ENCODE measurements at places on chromosomes 5 and 9.
A peak's percentile ranks its signal among the peaks of the same experiment; 100 is the strongest.

DNA sequence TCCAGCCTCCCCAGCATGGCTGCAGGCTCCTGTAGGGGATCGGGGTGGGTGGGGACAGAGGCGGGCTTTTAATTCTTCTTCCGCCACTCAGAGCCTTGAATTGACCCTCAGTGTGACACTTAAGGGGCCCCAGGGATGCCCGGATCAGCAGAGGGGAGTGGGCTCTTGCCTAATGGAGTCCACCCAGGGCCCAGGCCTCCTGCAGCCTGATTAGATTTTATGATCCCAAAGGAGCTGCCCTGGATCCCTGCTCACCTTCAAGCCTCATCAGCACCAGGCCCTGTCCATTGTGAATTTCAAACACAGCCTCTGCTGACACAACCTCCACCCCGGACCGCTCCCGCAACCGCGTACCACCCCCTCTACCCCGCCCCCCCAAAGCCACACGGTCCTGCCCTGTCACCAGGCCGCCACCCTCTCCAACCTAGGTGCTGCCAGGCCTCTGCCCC lies 214.1 kb upstream of the IER5L start:
- no peak for DNase-seq

DNA sequence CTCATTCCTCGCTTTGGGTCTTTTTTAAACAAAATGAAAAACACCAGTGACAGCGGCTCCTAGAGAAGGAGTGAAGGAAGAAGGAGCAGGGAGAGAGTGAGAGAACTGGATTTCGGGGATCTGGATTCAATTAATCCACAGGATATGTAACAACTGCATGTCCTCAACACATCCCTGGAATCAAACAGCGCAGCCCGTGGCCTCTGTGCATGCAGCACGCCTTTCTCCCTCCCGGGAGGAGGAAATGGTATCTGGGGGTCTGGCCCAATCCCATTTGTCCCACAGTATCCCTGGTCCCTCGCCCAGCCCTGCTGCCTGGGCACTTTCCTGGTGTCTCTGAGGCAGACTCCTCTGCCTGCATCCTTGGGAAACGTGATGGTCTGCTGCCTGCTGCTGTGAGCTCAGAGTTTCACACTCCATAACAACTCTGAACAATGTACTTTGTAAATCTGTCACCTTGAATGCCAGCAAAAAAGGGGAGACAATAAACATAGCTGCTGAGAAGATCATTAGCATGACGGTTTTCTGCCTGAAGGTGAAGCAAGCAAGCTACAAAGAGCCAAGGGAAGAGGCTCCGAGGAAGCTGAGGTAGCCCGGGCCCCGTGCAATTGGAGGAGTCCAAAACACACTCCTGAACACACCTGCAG lies 56.1 kb downstream of the PTCH1 start:
- DNase-seq = no peak

- DNase-seq = peak; percentile 41
Measured at GRCh38 chr9:129714511-129715061, 38.3 kb downstream of the PTGES start.

GRCh38 chr5:8332666-8333445 lies 463.9 kb downstream of the MTRR start:
- no peak for DNase-seq

DNA sequence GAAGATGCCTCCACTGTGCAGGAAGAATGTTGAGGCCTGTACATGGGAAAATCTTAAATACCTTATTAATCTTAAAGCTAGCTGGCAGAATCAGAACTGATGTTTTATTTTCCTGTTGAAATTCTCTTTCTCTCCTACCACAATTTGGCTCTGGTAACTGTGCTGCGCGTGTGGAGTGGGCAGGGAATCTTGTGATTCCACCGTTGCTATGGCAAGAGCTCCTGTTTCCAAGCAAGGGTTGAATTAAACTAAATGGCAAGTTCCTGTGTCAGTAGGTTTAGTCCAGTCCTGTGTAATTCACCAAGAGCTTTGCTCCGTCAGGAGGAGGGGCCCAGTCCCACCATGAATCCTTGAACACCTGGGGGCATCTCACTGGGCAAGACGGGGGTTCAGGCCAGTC lies 36.4 kb downstream of the NXNL2 start:
- no peak for DNase-seq

- DNase-seq = no peak
Measured at GRCh38 chr9:128992995-128993394, 35.1 kb downstream of the SH3GLB2 start.

DNA sequence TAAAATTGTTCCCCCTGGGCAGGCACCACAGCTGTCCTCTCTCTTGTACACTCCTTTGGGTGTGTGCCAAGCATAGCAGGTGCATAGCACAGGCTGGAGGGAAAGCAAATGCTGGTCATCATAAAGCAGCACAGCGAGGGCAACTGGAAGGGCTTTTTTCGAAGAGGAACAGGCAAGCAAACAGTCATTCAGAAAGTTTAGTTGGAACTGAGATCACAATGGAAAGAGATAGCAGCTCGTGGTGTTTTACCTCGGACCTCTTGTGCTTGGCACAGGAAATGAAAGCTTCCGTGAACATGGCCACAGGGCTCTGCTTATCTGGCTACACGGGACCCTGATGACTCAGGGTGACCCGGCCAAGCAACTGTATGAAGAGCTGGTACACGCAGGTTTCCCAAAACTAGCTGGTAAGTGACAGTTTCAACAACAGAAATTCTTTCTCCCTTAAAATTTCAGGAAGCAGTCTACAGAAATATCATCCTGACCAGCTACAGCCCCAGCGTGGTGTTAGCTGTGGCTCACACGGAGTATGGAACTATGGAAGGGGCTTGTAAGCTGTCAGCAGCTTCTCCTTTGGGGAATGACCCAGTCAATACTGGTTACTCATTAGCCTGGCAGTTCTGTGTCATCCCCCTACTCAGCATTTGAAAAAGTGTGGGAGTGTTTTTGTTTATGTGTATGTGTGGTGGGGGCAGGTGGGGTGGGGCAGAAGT lies 48.1 kb downstream of the POC5 start:
- DNase-seq = peak; percentile 68

DNA sequence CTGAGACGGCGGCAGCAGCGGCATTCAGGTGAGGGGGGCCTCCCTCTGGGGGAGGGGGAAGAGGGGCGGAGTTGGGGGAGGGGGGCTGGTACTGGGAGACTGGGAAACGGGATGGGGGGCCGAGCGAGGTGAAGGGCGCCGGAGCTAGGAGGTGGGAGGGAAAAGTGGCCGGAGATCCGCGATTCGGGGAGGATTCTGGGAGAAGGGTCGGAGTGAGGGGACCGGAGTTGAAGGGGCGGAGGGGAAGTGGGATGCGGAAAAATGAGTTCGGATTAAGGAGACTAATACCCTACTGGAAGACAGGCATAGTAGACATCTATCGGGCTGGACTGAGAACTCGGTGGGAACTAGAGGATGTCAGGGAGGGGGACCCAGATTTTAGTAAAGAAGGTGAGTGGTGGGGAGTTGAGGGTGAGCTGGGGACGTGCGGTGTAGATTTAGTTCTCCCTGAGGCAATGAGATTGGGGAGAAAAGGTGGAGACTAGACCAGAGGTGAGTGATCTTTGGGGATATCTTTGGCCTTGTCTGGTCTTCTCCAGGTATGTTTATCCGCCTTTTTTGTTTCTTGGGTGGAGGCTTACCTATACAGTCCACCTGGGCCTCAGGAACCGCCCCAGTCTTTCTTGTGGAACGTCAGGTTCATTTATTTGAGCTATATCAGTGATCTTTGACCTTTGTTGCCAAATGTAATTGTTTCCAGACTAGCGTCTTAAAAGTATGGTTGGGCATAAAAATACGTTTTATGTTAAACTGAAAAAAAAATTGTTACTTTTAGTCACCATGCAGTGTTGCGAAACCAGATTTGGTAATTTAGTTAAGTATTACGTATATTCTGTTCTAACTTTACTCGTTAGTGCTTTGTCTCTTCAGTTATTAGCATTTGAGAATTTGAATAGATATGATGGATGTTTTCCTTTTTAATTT lies 632 bp downstream of the UBAP1 start:
- DNase-seq = peak; percentile 59

DNA sequence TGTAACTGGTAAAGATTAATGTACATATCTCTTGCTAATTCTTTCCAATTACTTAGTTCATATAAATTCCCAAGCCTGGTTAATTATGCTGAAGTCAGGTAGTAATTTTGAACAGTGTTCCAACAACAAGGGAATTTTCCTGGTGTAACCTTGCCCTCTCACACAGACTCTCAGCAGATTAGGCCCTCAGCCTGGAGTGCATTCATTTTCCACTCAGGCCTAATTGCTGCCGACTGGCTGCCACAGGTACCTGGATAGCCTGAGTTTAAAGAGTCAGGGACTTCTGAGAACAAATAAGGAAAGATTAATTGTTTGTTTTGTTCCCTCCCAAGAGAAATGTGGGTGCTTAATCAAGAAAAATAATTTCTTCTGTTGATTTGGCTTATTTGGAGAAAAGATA lies 71.4 kb downstream of the PPIC start:
- DNase-seq = no peak

DNA sequence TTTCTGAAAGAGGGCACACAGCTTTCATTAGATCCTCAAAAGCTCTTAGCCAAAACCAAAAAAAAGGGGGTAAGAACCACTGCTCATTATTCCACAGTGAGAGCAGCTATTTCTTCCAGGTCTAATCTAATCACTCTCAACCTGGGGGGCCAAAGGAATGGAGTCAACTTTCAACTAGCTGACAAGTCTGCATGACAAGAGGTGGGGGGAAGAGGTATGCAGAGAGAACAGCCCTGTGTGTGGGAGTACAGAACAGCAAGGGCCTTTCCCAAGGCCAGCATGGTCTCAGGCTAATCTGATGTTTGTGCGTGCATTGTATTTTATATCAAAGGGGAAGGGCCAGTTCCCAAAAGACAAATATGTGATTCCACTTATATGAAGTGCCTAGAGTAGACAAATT lies 36.9 kb upstream of the PIP5K1B start:
- no peak for DNase-seq

GRCh38 chr5:52786391-52786790 lies 1.3 kb upstream of the ITGA1 start:
- DNase-seq = no peak

DNA sequence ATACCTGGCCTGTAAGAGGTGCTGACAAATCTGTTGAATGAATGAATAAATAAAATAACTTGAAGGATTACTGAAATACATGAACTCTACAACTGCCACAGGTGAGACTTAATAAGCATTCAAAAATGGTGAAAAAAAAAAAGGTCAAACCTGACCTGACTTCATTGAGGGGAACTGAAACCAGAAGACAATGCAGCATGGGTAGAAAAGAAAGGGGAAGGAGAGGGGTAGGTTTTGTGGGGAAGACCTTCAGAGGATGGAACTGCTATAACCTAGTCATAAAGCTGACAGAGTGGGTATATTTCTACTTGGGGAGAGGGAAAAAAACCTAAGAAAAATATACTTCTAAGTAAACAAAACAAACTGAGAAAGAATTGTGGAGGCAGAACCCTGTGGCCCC lies 56.6 kb downstream of the RASEF start:
- DNase-seq = peak; percentile 3

GRCh38 chr5:80346055-80346454 lies 26.3 kb downstream of the SPZ1 start:
- DNase-seq = peak; percentile 65

- DNase-seq = peak; percentile 79
Measured at GRCh38 chr5:135887447-135887864, 8.2 kb downstream of the IL9 start.

DNA sequence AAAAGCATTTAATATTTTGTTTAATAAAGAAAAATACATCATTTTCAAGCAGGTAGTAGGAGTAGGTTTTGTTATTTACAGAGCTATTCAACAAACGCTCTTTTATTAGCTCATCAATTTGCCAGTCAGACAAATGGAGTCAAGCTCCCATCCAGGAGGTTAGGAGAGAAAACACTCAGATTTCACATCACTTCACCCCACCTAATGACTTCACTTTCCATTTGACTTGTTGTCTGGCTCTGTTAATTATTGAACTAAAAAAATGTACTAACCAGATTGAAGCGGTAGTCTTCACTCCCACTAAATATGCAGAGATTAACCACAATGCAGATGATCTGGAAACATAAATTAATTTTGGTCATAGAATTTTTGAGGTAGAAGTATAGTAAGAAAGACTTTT lies 193.6 kb upstream of the VCAN start:
- DNase-seq = no peak

- DNase-seq = no peak
Measured at GRCh38 chr9:81224166-81225081, 464.9 kb downstream of the TLE1 start.

DNA sequence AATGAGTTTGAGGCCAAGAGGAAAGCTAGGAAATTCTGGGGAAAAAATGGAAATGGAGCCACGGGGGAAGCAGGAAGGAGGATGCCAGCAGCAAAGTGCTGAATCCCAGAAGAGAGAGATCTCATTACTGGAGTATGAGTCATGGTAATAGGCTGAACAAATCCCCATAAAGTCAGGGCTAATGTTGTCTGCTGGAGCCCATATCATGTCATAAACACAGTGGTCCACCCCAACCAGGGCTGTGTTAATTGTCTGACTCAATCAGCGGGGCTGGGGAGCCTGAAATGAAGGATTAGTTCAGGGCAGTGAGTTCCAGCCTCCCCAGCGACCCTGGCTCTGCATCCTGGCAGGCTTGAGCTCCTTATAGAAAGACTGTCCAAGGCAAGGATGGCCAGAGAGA lies 68.8 kb downstream of the TLR4 start:
- no peak for DNase-seq

DNA sequence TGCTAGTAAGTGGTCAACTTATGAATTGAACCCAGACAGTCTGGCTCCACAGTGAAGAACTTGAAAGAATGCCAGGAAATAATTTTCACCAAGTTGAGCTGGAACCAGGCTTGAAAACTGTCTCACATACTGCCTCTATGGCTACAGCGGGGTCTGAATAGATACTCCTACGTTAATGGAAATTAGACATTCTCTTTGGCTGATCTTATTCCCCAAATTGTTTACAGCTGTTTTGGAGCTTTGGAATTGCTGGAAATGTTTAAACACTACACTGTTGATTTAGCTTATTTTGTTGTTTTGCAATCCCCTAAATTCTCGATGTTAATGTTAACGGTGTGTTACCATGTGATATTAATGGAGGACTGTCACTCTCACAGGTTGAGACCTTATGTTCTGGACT lies 146.4 kb downstream of the FBXL7 start:
- no peak for DNase-seq

- no peak for DNase-seq
Measured at GRCh38 chr5:143130613-143131305, 272.7 kb downstream of the NR3C1 start.

- peak; percentile 36 for DNase-seq
Measured at GRCh38 chr5:102090770-102091169, 205.3 kb downstream of the SLCO4C1 start.

- DNase-seq = no peak
Measured at GRCh38 chr9:93896496-93897033, 58.6 kb downstream of the BARX1 start.

DNA sequence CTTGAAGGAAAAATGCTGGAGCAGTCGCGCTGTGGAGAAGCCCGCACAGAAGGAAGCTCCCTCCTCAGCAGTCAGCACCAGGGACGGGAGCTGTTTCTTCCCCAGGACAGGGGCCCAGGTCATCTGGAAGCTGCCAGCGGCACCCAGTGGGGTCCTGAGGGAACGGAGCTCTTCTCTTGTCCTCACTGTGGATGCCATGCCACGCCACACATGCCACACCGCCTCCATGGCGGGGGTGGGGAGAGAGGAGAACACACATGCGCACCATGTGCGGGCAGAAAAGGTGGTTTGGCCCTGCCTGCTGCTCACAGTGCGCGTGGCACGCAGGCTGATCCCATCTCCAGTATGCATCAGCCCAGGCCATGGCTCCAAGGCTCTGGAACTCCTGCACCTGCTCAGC lies 41.7 kb upstream of the ZNF354B start:
- DNase-seq = no peak

GRCh38 chr9:17623965-17624364 lies 45.1 kb downstream of the SH3GL2 start:
- DNase-seq = no peak

- no peak for DNase-seq
Measured at GRCh38 chr9:125993466-125993865, 246.3 kb downstream of the PBX3 start.

GRCh38 chr9:136607334-136607919 lies 55.3 kb upstream of the EGFL7 start:
- no peak for DNase-seq
